Endothelial cell of coronary artery (primary cell): ENCODE measurements at places on chromosomes 6 and 20. TPM values are rescaled to one million over a fixed set of nuclear protein-coding genes. Genes with fewer than 3 reads are reported as not detected.

The NOTCH4 gene
- 50.7 and 60.4 TPM in 2 replicates for total RNA-seq

The WFDC12 gene
- total RNA-seq: not detected in 2 replicates

The TNF gene
- not detected in 2 replicates for total RNA-seq

The PAK5 gene
- not detected in 2 replicates for total RNA-seq

The LAMA2 gene
- total RNA-seq: 4.0 and 25.0 TPM in 2 replicates

The PRL gene
- total RNA-seq: not detected in 2 replicates

The GUCA1A gene
- total RNA-seq: not detected in 2 replicates

The E2F1 gene
- total RNA-seq: 5.1 and 9.8 TPM in 2 replicates
